ENCODE measurements at places on chromosomes 1 and 21.

DNA sequence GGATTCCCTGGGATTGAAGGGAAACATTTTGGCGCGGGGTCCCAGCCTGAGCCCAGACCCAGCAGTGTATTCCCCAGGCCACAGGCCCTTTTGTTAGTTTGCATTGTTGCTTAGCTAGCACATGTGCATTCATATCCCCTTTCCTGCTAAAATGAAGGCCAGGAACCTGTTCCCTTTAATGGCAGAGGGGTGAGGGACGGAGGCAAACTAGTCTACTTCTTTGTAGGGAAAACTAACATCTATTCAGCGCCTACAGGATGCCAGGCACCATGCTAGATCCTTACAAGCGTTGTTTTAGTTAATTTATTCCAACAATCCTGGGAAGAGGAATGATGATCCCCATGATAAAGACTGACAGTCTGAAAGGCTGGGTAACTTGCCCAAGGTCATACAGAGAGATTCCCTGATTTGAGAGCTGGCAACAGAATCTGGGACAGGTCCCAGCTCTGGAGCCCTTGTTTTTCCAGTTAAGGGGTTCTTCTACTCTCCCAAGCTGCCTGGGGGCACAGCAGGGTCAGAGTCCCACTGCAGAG, 595 bp upstream of the E2F2 start:
- no peak for DNase-seq

DNA sequence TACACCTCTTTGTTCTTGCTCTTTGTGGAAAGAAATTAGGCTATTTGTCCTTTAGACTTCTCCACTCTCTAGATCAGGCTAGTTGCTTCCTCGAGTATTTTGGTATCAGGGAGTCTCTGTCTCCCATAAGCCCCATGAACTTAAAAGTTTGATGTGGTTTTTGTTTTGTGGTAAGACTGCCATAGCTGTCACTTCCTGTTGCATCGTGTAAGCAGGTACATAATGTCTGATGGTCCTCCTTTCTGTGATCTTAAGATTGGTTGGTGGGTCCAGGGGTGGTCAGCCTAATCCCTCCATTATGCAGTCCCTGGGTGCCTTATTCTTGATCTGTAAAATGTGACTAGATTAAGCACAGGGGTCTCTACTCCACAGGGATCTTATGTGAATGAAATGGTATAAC, 23.1 kb downstream of the CD53 start:
- no peak for DNase-seq

- DNase-seq, result no peak
Observed at GRCh38 chr1:43522431-43522775, 8.3 kb upstream of the PTPRF start.

- DNase-seq, result no peak
Observed at GRCh38 chr1:221335161-221336101, 406.5 kb downstream of the DUSP10 start.

DNA sequence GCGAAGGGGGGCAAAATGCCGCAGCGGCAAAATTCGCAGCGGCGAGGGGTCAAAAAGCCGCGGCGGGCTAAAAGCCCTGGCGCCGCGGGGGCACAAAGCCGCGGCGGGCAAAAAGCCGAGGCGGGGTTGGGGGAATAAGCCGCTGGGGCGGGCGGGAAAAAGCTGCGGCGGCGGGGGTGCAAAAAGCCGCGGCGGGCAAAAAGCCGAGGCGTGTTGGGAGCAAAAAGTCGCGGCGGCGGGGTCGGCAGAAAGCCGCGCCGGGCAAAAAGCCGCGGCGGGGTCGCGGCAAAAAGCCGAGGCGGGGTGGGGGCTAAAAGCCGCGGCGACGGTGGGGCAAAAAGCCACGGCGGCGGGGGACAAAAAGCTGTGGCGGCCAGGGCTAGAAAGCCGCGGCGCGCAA, 3902.5 kb downstream of the SRGAP2C start:
- DNase-seq, result no peak

DNA sequence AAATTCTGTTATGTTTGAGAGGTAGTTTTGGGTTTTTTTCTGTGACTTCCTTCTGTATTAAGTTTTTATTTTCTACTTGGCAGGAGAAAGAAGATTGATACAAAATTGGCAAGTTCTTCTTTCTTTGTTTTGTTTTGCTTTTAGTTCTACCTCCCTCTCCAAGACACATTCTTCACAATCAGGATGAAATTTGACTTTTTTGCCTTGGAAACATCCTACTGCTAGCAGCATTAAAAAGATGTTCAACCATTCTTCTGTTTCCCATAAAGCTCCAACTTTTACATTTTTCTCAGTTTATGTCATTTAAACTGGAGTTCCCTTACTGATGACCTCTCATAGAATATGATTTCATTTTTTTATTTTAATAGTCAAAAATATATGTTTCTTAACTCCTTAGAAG, 234.8 kb downstream of the NCAM2 start:
- no peak for DNase-seq
